Astrocyte of the spinal cord (primary cell): ENCODE measurements at places on chromosomes 3 and 15.
A peak's percentile ranks its signal among the peaks of the same experiment; 100 is the strongest.

DNA sequence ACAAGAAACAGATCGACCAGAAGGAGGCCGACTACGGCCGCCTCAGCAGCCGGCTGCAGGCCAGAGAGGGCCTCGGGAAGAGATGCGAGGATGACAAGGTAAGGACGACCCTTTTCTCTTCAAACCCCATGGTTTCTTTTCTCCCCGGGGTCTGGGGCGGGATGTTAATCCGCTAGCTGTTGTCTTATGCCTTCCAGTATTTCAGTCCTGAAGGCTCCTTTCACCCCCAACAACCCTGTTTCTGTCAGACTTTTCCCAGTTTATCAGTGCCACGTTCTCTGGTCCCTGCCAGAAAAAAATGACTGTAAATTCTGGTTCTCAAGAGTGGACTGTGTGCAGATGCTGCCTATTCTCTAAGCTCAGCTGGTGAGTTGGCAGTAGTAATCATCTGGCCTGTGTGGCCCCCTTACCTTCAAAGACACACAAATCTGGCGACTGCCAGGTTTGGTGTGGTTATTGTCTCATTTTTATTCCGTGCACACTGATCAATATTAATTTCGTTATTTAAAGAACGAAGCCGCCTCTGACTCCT, 806 bp downstream of the GOLM2 start:
- DNase-seq, result peak; percentile 9

GRCh38 chr3:111621535-111621934, 26.4 kb upstream of the ZBED2 start:
- no peak for DNase-seq

DNA sequence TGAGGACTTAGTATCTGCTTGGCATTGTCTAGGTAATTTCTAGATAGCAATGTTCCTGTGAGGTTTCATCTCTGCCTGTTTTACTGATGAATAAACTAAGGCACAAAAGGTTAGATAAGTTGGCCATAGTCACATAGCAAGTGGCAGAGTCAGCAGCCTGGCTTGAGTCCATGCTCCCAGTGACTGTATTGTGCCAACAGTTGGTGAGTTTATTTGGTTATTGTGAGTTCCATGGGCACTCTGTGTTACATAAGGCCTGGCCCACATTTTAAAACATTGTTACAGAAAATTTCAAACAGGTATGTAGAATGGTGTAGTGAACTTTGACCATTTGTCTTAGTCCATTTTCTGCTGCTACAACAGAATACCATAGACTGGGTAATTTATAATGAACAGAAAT, 15.2 kb downstream of the MCM2 start:
- no peak for DNase-seq

GRCh38 chr3:39106851-39107387, 508 bp downstream of the GORASP1 start:
- peak; percentile 56 for DNase-seq

DNA sequence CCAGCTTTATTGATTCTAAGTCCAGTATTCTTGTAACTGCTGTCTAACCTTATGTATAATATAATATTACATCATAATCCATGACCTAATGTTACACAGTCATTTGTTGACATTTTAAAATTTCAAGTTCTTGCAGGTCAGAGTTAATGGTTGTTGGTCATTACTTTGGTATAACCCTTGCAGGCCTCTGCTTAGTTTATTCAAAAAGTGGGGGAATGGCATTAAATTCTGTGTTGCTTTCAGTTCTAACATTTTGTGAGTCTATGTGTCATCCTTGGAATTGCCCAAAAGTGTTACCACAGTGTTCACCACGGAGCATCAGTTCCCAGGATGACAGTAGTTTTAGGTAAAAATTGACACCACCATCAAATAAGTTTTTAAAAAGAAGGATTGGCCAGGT, 174.8 kb upstream of the BCL6 start:
- no peak for DNase-seq

GRCh38 chr15:90873488-90873997, 5.2 kb downstream of the FURIN start:
- DNase-seq, result no peak

DNA sequence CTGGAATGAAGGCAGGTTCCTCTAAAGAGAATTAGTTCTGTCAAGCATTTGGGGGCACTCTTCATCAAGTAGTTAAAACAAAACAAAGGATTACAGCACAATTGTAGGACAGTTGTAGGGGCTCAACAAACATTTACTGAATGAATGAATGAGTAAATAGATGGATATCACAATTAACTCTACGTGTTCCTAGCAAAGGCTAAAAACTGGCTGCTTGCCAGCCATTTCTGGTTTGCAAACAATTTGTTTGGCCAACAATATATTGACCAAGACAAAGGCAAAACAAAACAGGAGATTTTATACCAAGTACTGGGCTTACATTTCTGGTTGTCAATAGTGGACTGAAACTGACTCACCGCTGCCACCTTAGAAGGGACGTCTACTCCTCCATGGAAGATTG, 116.8 kb downstream of the ZNF280D start:
- no peak for DNase-seq

DNA sequence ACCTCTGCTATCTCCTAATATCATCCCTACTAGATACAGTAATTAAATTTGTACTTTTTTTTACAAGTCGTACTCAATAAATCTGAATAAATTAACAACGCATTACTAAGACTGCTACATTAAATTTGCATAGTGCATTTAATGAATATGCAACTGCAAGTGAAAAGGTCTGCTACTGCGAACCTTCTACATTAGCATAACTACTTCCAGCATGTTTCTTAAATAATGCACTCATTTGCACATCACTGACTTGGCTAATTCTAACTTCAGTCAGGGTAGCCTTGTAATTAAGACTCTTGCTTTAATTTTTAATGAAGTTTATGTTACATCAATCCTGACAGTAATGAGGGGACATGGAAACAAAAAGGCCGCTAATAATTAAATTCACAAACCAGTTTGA, 98.9 kb upstream of the FOXB1 start:
- no peak for DNase-seq

DNA sequence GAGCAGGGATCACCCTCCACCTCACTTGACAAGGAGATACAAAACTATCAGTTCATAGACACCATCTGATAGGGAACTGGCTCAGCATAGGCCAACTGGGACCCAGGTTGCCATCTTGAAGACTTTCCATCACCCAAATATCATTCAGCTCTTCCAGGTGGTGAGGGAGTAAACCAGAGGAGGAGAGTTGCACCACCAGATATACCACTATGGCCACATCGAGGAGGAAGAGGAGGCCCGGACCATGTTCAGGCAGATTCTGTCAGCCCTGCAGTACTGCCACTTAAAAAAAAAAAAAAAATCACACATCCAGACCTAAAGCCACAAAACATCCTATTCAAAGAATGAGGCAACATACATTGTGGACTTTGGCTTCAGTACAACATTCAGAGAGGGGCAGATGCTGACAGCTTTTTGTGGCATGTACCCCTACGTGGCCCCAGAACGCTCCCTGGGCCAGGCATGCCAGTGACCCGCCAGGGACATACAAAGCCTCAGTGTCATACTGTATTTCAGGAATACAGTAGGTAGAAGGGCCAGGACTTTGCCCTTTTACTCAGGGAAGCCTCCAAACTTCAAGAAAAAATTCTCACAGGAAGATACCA, 18.4 kb upstream of the EMC3 start:
- DNase-seq, result no peak

- DNase-seq, result peak; percentile 37
Measured at GRCh38 chr3:172680684-172681083, 30.2 kb downstream of the NCEH1 start.

GRCh38 chr3:34132069-34132692, 333.8 kb downstream of the PDCD6IP start:
- DNase-seq, result no peak

DNA sequence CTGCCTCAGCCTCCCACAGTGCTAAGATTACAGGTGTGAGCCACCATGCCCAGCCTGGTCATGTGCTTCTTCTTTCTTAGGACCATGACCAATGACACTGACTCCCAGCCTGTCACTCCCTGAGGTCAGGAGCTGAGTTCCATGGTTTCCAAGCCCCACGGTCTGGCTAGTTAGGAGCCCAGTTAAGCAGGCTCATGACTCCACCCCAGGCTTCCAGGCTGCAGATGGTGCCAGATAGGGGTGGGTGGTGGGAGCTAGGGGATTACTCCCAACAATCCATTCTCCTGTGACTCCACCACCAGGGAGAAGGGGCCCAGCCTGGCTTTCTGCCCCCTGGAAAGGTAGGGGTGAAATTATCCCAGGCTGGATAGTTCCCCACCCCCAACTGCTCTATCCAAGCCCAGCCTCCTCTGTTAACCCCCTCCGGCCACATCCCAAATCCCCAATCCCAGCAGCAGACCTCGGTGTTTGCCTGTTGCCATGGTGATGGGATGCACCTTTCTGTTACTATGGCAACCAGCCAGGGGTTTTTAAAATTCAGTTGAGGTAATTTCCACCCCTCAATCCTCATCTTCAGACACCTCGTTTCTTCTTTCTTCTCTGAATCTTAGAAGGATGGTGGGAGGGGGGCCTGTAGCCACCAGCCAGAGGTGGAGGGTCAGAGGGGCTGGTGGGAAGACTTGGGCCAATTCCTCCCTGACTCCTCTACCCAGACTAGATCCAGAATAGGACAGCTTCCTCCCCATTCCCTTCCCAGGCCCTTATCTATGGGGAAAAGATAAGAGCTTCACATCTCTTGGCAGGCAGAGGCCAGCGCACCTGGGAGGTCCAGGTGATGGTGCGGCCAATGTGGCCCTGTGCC, 22.5 kb upstream of the SEMA3F start:
- no peak for DNase-seq

GRCh38 chr3:105686278-105686897, 182.4 kb downstream of the CBLB start:
- peak; percentile 50 for DNase-seq

DNA sequence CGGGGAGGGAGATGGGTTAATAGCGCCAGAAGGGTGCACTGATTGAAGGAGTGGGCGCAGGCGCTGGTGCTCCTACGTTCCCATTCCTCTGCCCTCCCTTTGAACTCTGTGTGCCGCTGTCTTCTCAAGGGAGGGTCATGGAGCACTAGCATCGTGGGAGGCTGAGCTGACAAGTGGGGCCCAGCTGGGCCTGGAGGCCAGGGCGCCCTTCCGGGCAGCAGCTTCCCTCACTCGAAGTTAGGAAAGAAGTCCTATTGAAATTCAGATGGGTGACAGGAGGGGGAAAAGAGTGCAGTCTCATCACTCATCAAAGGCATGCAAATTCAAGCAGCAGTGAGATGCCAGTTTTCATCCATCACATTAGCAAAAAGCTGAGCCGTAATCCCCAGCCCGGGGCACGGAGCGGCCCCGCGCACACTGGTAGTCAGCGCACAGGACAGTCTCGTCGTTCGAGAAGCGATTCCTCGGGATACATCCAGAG, 128.2 kb downstream of the LRRK1 start:
- no peak for DNase-seq

- no peak for DNase-seq
Measured at GRCh38 chr15:95679847-95680582, 650.5 kb upstream of the NR2F2 start.

DNA sequence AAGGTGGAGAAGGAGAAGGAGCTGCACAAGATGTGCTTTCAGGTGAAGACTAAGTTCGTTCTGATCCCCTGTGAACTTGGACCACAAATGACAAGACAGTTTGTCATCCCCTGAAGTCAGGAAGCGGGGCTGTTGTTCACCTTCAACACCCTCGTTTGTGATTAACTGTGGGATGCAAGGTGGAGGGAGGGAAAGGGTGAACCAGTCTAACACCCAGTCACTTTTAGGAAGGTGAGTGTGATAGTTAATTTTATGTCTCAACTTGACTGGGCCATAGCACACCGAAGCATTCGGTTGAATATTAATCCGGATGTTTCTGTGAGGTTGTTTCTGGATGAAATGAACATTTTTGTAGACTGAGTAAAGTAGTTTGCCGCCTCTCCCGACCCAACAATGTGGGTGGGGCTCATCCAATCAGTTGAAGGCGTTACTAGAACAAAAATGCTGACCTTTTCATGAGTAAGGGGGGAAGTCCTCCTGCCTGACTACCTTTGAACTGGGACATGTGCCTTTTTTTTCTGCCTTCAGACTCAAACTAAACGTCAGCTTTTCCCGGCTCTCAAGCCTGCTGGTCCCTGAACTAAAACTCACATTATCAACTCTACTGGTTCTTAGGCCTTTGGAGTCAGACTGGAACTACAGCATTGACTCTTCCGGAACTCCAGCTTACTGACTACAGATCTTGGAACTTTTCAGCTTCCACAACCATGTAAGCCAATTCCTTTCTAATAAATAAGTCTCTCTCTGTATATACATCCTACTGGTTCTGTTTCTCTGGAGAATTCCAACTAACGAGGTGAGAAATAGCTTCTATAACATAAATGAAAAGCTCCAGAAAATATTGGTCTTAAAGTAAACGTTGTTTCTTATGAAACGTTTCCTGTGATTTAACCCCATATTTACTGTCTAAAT, 264.0 kb upstream of the SLITRK3 start:
- DNase-seq, result no peak

DNA sequence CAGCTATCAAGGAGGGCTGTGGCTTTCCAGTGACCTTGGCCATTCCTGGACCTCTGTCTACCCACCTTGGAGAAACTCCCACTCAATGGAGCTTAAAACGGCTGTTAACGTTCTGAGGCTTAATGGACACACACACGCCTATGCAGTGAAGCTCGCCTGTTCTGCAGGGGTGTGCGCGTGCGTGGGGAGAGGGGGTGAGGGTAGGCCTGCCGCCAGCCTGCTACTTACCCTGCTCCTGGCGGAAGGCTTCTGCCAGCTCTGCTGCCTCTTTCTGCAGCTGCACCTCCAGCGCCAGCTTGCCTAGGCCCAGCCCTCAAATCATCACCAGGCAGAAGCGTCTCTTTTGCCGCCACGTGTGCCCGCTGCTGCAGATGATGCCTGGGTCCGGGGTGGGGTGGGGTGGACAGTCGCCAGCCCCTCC, 23.2 kb upstream of the PARL start:
- DNase-seq, result no peak

GRCh38 chr15:92779874-92780273, 120.2 kb upstream of the CHD2 start:
- no peak for DNase-seq

DNA sequence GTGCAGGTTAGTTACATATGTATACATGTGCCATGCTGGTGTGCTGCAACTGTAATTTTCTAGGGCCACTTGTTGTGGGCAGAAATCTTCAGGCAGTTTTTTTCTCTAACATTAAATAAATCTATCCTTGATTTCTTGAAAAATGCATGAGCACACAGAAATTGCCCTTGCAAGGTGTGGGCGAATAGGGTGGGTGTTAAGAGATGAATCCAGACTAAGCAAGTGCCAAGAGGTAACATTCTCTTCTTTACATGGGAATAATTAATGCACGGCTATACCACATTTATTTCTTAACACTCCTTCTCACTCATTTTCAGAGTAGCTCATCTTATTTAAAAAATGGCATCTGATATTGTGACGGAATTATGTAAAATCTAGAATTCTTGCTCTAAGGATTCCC, 719.6 kb downstream of the AGBL1 start:
- no peak for DNase-seq

DNA sequence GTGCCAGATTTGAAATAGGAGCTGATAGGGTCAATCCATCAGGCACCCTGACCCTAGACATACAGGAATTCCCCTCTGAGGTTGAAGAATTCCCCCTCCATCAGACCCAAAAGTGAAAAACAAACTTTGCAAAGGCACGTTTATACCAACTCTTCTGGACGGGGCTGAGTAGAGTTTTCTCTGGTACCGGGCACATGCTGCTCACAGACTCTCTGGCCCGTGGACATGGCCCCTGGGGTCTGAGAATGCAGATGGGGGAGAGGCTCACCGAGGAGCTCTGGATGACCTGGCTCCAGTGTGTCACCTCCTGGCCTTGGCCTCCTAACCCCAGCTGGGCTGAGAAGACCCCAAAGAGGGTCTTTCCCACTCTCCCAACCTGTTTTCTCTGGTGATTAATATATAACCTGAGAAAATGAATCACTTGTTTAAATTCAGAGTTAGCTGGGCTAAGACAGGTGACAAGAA, 11.2 kb upstream of the LIPC start:
- DNase-seq, result no peak

GRCh38 chr3:134681522-134681900, 30.7 kb upstream of the KY start:
- DNase-seq, result no peak
